ENCODE measurements at places on chromosomes 3 and 15.

GRCh38 chr3:175729466-175729865 lies 870.3 kb downstream of the NAALADL2 start:
- DNase-seq: no peak

DNA sequence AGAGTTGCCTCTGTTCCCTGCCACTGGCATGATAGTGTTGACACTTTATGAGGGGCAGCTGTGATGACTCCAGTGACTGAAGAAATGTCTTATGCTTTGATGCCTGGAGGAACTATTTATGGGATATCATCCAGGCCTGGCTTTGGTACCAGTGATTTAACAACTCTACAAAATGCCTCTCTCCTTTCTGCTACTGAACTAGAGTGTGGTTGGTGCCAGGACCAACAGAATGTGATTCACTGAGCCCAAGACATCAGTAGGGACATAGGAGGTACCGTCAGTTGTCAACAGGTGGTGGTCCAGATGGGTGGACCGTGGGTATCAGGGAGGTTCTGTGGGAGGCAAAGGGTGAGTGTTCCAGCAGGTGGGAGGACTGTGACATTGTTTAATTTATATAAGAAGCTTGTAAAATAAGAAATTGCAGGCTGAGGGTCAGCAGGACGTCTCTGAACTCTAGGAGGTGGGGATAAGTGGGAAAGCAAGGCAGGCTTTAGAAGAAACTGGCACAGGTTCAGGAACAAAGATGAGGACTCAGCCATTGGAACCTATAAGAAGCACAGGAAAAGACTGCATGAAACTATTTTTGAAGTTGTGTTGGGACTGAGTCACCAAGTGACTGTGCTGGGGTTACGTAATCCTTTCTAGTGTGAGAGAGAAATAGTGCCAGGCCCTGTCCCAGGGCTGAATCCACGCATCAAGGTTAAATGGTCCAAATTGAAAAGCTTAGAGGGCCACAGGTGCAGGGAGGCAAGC lies 28.5 kb upstream of the SLC7A14 start:
- peak; percentile 87 for DNase-seq

DNA sequence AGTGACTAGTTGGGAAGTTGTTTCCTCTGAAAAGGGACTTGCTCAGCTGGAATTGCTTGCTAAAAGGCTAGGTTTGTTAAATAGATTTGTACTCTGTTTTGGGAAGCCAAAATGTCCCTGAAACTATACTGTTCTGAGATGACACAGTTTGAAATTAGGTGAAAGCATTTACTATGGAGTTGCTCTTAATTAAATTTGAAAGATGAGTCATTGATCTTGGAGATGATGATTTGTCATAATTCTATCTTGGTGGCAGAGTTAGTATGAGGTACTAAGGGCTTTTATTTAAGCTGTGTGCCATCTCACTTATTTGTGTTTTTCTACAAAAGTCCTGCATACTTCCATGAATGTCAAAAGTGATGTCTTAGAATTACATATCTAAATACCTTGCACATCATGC lies 320.9 kb downstream of the PTPRG start:
- DNase-seq: no peak

- DNase-seq: no peak
These were observed 2.1 kb downstream of the ACVR2B start for GRCh38 chr3:38455639-38456430.

- DNase-seq: peak; percentile 100
These were observed 54.0 kb downstream of the DUT start for GRCh38 chr15:48385031-48385830.

DNA sequence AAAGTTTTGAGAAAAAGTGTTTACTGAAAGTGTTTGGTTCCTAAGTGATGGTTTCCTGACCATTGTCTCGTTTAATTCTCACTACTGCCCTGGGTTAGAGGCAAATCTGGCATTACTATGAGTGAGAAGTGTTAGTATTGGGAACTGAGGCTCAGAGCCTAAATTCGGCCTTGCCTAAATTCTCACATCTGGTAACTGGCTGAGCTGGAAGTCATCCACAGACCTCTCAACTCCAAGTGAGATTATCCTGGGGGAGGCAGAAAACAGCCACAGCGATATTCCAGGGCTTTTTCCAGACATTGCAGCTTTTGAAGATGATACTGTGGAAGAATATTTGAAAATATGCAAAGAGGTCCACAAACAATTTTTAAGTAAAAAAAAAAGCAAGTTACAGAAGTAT lies 85.1 kb upstream of the TRA2B start:
- peak; percentile 26 for DNase-seq

GRCh38 chr3:7166460-7166859 lies 305.5 kb downstream of the GRM7 start:
- no peak for DNase-seq

- DNase-seq: no peak
These were observed 216.7 kb upstream of the CFAP20DC start for GRCh38 chr3:59266551-59266950.

DNA sequence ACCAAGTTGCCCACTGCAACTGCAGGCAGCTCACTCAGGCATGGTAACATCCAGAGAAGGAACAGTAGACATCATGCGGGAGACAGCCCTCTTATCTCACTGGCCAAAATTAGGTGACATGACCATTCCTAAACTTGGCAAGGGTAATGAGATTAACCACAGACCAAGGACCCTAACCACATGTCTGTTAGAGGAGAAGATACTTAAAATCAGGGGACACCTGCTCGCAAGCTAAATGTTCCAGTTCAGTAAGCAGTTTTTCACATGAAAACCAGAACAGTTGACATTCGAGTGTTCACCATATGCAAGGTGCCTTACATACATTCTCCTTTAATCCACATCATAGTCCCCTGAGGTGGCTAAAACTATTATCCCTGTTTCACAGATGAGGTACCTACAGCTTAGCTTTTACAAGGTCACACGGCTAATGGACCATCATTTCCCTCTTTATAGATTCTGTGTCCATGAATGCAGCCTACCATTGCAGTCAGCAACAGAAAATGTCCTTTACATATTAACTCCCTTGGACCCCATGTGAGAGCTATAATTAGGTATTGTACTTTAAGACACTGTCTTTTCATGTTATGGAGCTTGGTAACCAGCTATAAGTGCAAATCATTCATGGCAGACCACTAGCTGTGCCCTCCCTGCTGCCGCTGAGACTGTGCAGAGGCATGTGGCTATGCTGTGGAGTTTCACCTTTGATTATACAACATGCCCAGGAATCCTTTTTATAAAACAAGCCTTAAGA lies 154.1 kb downstream of the LIPC start:
- DNase-seq: no peak

- no peak for DNase-seq
These were observed 22.6 kb downstream of the SH3BP5 start for GRCh38 chr3:15309662-15310335.

- DNase-seq: no peak
These were observed 104.2 kb downstream of the CBLB start for GRCh38 chr3:105764378-105765307.

- DNase-seq: no peak
These were observed 2.7 kb upstream of the PCCB start for GRCh38 chr3:136247436-136247835.

GRCh38 chr3:184760337-184761074 lies 48.6 kb upstream of the MAGEF1 start:
- no peak for DNase-seq
